ENCODE measurements at places on chromosomes 3 and 15.
A peak's percentile ranks its signal among the peaks of the same experiment; 100 is the strongest.

DNA sequence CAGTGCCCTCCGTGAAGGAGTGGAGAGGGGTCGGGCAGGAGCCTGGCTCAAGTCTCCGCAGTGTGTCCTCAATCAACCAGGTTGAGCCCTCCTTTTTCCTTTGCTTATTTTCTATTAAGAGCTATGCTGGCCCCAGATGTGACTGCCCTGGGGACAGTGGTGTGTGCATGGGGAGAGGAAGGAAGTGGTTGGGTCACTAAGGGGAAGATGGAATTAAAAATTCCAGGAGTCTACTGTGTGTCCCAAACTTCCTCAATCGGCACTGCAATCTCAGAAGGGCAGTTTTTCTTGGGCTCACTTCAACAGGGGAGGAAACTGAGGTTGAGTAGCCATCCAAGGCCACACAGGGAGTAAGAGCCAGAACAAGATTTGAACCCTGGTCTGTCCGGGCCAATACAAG lies 13.7 kb upstream of the GRIP2 start:
- no peak for DNase-seq

- no peak for DNase-seq
Observed at GRCh38 chr3:144915202-144915601, 943.6 kb downstream of the DIPK2A start.

- DNase-seq = no peak
Observed at GRCh38 chr3:53842436-53843194, 3.6 kb downstream of the CHDH start.

DNA sequence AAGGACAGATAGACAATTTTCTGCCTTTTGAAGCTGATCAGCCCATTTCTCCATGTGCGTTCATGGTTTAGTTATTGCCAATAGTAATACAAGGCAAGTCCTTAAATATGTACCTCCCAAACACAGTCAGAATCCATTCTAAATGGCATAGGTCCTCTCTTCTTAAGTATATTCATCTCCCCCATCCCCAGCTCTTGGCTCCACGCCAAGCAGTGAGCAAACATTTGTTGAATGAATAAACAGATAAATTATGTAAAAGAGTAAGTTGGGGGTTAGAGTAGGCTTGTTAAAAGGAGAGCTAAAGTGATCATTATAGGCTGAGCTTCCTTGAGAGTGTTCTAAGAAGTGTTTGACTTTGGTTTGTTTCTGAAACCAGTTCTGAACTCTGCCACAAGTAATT lies 241.3 kb downstream of the ITPR1 start:
- no peak for DNase-seq

- DNase-seq = peak; percentile 81
Observed at GRCh38 chr15:61037031-61037430, 192.1 kb downstream of the RORA start.

DNA sequence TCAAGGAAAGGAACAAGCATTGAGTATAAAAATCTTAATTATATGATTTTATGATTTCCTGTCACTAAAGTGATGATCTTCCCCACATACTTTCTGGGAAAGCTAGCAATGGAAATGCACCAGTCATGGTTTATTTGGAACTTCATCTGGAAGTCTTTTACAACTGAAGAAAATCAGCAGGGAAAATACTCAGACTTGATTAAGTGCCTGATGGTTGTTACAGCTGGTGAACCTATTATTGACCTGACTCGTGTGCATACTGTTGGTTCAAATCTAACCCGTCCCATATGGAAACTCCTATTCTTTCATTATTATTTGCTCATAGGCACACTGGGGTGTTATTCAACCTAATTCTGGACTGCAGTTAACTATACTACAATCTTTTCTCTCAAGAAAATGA lies 701.8 kb upstream of the CCDC54 start:
- DNase-seq = no peak

- no peak for DNase-seq
Observed at GRCh38 chr3:118968111-118968510, 66.5 kb downstream of the IGSF11 start.

GRCh38 chr3:197458179-197458707 lies 97.5 kb downstream of the BDH1 start:
- no peak for DNase-seq

DNA sequence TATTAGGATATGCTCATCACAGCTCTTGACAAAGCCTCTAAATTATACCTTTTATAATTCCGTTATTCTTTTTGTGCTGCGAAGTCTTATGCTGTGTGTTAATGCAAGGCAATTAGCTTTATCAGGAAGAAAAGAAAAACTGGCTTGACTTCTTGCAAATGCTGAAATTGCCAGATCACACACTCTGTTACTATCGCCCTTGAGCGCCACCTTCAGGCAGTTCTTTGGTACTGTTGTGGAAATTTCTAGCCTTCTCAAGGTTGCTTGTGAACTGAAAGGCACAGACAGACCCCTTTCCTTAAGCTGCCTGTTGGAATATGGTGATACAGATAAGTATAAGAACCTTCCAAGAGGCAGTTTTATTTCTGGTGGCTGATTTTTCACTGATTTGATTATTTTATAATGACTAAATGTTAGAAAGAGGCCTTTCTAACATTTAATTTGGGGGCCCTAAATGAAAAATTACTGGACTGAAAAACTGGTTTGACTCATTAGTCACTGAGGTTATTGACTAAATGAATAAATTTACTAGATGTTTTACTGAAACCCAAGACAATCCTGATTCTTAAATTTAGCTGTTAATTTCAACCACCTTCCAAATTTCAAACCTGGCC lies 126.2 kb upstream of the RASGRP1 start:
- peak; percentile 78 for DNase-seq

DNA sequence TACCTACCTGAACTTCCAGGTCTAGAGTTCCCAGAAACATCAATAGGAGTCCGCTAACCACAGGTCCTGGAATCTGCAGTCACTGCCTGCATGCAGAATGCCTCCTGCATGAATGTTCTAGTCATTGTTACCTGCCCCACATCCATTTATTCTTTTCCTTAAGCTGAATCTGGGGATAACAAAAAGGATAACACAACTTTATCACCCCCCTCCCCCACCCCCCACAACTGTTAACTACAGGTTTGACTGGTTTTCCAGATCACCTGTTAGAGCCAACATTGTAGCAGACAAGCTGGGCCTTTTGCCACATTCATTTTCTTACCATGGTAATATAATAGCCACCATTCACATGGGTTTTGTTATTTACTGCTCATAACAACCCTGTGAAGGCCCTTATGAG lies 4.6 kb upstream of the CTSH start:
- DNase-seq = no peak

DNA sequence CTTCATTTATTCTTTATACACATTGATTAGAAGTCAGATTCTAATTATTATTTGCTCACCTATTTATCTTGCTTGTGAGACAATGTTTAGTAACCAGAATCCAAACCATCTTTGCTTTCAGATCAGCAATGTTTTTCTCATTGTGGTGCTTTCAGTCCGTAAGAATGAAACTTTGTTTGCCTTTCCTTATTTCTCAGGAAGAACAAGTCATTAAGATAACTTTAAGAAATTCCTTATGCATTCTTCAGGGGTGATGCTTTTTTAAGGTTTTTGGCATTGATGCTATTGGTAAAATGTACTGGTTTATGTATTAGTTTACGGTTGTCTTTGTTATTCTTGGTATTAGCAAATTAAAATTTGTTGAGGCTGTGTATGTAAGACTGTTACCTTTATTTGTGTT lies 120.8 kb upstream of the POU1F1 start:
- peak; percentile 59 for DNase-seq

DNA sequence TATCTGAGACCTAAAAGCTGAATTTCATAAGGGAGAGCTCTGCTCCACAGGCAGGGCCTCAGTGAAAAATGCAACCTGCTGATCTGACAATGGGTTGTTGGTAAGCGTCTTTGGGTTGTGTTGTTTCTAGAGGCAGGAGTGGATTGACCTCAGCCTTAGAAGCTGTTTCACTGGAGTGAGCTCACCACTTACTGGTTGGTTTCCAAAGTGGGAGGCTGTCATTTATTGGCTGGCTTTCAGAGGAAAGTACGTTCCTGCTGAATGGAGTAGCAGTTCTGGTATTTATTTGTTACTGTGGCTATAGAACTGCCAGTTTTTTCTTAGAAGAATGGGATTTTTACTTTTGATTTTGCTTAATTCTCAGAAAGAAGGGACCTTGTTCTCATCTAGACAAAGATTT lies 29.3 kb upstream of the COL6A5 start:
- peak; percentile 2 for DNase-seq

DNA sequence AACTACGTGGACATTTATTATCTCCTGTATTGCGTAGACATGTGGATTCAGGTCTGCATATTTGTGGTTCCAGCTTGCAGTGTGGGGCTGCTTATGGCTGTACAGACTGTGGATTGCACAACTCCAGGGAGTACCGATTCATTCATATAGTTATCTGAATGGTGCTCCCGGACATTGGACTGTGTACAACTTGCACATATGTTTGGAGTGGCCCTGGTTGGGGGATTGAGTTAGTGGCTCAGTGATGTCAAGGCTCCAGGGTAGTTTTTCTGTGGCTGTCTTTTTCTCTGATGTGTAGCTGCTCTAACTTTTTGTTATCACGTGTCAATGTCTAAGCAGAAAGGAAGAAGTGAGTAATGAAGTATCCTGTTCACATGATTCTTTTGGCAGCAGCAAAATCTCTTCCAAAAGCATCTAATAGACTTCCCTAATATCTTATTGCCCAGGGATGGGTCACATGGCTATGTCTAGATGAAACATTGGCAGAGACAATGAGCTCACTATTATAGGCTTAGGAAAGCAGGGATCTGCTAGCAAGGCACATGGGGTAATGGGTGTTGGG lies 15.8 kb downstream of the ST3GAL6 start:
- peak; percentile 86 for DNase-seq

DNA sequence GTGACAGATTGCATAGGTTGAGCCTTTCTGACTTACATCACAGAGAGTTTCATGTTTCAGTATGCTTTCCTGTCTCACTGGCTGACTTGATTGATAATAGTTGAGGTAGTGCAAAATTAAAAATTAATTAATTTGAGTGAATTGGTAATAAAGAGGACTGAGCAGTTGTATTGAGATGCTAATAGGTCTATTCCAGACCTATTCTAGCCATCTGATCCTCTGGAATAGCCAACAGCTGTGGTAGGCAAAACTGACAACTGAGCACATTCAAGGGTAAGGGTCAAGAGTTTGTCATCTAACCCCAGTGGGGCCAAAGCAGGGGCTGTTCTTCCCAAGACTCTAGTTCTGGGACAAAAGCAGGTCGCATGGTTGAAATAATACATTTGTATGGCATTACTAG lies 132.4 kb downstream of the EPHA3 start:
- no peak for DNase-seq

DNA sequence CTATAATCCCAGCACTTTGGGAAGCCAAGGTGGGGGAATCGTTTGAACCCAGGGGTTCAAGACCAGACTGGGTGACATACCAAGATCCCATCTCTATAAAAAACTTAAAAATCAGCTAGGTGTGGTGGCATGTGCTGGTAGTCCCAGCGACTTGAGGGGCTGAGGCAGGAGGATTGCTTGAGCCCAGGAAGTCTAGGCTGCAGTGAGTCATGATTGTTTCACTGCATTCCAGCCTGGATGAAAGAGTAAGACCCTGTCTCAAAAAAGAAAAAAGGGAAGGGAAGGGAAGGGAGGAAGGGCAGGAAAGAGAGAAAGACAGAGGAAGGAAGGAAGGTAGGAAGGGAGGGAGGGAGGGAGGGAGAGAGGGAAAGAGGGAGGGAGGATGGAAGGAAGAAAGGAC lies 133.7 kb upstream of the LRRN1 start:
- peak; percentile 37 for DNase-seq

GRCh38 chr15:79170256-79170664 lies 79.7 kb upstream of the RASGRF1 start:
- DNase-seq = peak; percentile 25

- DNase-seq = no peak
Observed at GRCh38 chr3:46864061-46864881, 1.0 kb upstream of the MYL3 start.

- peak; percentile 63 for DNase-seq
Observed at GRCh38 chr3:146577662-146578061, 27.5 kb downstream of the PLSCR5 start.

DNA sequence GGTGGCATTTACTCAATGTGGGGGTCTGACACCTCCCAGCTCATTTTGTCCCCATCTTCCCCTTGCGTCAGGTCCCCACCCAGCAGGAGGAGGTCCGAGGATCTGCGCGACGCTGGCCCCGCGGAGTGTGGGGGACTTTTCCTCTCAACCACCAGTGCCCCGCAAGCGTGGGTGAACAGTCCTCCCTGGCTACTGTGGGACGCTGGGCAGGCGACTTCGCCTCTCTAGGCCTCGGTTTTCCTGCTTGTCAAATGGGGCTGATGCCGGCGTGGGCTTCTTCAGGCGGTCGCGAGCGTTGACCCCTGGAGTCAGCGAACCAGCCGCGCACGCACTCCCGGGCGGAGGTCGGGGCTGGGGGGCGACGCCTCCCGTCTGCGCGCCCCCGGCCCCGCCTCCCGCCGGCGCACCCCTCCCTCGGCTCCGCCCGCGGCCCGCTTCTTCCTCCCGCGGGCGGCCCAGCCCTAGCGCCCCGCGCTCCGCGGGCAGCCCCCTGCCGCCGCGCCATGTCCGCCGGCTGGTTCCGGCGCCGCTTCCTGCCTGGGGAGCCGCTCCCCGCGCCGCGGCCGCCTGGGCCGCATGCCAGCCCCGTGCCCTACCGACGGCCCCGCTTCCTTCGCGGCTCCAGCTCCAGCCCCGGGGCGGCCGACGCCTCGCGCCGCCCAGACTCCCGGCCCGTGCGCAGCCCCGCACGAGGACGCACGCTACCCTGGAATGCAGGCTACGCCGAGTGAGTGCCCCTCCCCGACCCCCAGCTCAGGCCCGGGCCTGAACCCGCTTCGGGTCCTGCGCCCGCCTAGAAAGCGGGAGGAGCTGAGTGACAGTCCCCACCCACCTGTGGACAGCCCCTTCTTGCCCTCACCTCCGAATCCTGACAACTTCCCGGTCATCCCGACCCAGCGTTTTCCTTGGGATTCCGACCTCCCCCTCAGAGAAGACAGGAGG lies at the start of gene PPM1M:
Gene PPM1M (plus strand): TSS at position 438 of the 942 bp plus-strand sequence. CDS start 66 bp downstream, at position 504.
- DNase-seq = peak; percentile 63

DNA sequence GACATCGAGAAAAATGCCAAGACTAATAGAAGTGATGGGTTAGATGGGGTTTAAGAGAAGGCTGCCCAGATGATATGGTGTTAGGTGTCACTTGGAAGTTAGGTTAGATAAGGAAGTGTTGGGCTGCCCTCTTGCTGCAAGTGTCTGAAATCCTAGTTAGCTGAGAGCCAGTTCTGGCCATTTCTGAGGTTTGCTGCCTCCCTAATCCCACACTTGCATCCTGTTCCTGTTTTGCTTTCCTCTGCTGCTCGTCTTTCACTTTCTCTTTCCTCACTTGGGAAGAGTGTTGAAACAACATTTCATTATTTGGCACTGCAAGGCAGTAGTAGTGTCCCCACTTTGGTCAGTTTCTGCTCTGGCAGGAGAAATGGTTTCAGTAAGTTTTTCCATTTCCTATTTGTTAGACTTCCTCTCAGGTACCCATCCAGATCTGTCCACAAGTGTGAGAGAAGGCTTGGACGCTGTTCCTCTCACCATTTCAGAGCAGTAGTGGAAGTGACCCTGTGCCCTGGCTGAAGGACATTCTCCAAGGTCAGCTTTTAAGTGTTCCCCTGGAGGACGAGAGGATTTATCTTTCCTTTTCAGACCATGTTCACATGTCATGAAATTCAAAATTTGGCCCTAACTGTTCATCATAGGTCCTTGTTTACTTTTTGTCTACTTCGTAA lies 93.3 kb downstream of the ADAMTSL3 start:
- DNase-seq = peak; percentile 50
